ENCODE measurements at places on chromosomes 1 and 21. TPM values are rescaled to one million over a fixed set of nuclear protein-coding genes. Genes with fewer than 3 reads are reported as not detected.

The LCE2C gene
- not detected for total RNA-seq

The KRTAP19-6 gene
- total RNA-seq: not detected

The TNFRSF8 gene
- 4.0 TPM for total RNA-seq

The OPTC gene
- not detected for total RNA-seq

The TMOD4 gene
- total RNA-seq: not detected

The KIAA1614 gene
- 7.3 TPM for total RNA-seq

The PLEKHG5 gene
- 8.9 TPM for total RNA-seq

The ERO1B gene
- 0.29 TPM for total RNA-seq

The KRTAP11-1 gene
- total RNA-seq: not detected

The SAMD13 gene
- 0.58 TPM for total RNA-seq

The ZYG11A gene
- 0.86 TPM for total RNA-seq

The SH3BGR gene
- 4.9 TPM for total RNA-seq

The BARHL2 gene
- not detected for total RNA-seq

The C1orf115 gene
- total RNA-seq: 1.1 TPM

The NAXE gene
- 76.2 TPM for total RNA-seq

The ADAM30 gene
- total RNA-seq: not detected
